ENCODE measurements at places on chromosomes 11 and 22.

GRCh38 chr11:126322996-126323395, 19.1 kb downstream of the DCPS start:
- peaks cover 23% of the 10 kb centered on the region for H3K4me1 ChIP-seq
- no peak overlapping the region for H3K27ac ChIP-seq
- no peak overlapping the region for H3K4me3 ChIP-seq

DNA sequence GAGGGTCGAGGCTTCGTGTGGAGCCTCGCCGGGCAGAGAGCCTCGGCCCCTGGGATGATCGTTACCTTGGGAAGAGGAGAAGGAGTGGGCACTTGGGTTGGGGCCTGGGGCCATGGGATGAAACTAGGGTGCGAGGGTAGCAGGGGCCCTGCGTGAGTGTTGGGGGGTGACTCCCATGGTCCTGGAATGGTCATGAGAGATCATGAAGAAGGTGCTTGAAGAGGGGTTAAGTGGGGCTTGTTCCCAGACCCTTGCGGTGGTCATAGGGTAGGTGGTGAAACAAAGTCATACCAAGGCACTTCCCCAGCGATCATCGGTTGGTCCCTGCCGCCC, 284 bp downstream of the CCS start:
- no peaks in the 10 kb centered on the region for H3K36me3 ChIP-seq
- H3K27ac ChIP-seq: peak overlapping the region; percentile 96
- H3K4me1 ChIP-seq: peaks cover 28% of the 10 kb centered on the region
- peaks cover 6% of the 10 kb centered on the region for H3K27me3 ChIP-seq
- DNase-seq: no peak

- H3K4me1 ChIP-seq: peaks cover 39% of the 10 kb centered on the region
- H3K4me3 ChIP-seq: no peak overlapping the region
- H3K36me3 ChIP-seq: peaks cover 64% of the 10 kb centered on the region
- no peaks in the 10 kb centered on the region for H3K27me3 ChIP-seq
Measured at GRCh38 chr11:128776069-128776423, 82.2 kb downstream of the FLI1 start.

DNA sequence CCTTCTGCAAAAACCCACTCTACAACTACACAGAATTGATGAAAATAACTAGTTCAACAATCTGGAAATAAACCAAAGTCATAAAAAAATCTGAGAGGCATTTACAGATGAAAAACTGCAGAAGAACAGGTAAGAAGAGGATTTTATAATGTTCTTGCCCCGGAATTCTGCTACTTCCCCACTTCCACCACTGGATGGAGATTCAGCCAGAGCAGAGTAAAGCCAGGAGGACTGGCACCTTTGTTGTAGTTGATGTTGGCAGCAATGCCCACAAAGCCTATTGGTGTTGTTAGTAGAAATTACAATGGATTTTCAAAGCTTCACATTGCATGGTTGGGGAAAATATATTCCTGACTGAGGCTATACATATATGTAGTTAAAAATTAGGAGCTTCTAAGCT, 640.2 kb downstream of the LRRC4C start:
- DNase-seq: no peak
- H3K27me3 ChIP-seq: no peaks in the 10 kb centered on the region
- H3K4me3 ChIP-seq: no peak overlapping the region
- no peaks in the 10 kb centered on the region for H3K36me3 ChIP-seq
- H3K4me1 ChIP-seq: no peaks in the 10 kb centered on the region
- no peak overlapping the region for H3K27ac ChIP-seq

- no peak overlapping the region for H3K4me3 ChIP-seq
- peaks cover 20% of the 10 kb centered on the region for H3K27me3 ChIP-seq
- no peaks in the 10 kb centered on the region for H3K36me3 ChIP-seq
- no peak overlapping the region for H3K27ac ChIP-seq
Measured at GRCh38 chr11:117583063-117583801, 213.8 kb downstream of the DSCAML1 start.

DNA sequence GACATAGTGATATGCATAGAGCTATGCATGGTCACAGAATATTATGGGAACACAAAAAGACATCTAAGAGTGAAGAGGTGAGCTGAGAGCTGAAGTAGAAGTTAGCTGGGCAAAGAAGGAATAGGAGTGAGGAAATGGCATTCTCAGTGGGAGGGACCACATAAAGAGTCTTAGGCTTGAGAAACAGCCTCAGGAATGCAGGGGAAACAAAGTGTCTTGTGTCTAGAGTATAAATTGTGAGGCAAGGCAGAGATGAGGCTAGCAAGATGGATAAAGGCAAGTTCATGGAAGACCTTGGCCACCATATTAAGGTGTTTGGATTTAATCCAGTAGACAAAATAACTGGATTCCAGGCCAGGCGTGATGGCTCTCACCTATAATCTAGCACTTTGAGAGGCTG, 40.6 kb upstream of the CRTAM start:
- no peaks in the 10 kb centered on the region for H3K27me3 ChIP-seq
- H3K4me3 ChIP-seq: no peak overlapping the region
- H3K4me1 ChIP-seq: peaks cover 3% of the 10 kb centered on the region
- no peak for DNase-seq

- H3K4me3 ChIP-seq: peak within 1 kb of the TSS; percentile 91
- peaks cover 7% of the 10 kb centered on the region for H3K27me3 ChIP-seq
- H3K4me1 ChIP-seq: peaks cover 37% of the 10 kb centered on the region
- H3K27ac ChIP-seq: peak within 1 kb of the TSS; percentile 88
- DNase-seq: peak; percentile 80
Measured at GRCh38 chr22:45671783-45672563, at the start of gene ATXN10. ATXN10 (plus strand) TSS chr22:45671834; CDS start chr22:45672064, 230 bp downstream.

DNA sequence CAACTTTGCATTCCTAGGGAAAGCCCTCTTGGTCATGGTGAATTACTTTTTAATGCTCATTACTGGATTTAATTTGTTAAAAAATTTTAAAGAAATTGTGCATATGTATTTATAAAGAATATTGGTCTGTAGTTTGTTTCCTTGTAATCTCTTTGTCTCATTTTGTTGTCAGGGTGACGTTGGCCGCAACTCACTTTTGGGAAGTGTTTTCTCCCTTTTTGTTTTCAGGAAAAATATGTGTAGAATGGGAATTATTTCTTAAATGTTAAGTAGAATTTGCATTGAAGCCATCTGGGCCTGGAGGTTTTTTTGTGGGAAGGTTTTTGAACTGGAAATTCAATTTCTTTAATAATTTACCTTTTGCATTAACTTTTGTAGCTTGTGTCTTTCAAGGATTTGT, 149.1 kb downstream of the UVRAG start:
- H3K36me3 ChIP-seq: peaks cover 3% of the 10 kb centered on the region
- H3K4me3 ChIP-seq: no peak overlapping the region
- no peaks in the 10 kb centered on the region for H3K27me3 ChIP-seq
- H3K27ac ChIP-seq: no peak overlapping the region
- peaks cover 8% of the 10 kb centered on the region for H3K4me1 ChIP-seq

DNA sequence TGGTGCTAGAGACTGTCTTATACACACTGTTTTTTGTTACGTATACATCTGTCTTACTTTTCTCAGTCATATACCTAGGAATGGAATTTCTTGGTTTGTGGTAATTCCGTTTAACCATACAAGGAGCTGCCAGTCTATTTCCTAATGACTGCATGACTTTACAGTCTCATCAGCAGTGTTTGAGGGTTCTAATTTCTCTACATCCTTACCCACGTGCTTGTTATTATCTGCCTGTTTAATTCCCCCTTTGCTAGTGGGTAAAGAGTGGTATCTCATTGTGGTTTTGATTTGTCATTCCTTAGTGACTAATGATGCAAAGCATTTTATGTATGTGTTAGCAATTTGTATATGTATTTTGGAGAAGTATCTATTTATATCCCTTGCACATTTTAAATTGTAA, 1008.0 kb downstream of the FAM181B start:
- peaks cover 2% of the 10 kb centered on the region for H3K27me3 ChIP-seq
- H3K36me3 ChIP-seq: no peaks in the 10 kb centered on the region
- H3K4me1 ChIP-seq: no peaks in the 10 kb centered on the region
- H3K27ac ChIP-seq: no peak overlapping the region
- DNase-seq: no peak
- H3K4me3 ChIP-seq: no peak overlapping the region

DNA sequence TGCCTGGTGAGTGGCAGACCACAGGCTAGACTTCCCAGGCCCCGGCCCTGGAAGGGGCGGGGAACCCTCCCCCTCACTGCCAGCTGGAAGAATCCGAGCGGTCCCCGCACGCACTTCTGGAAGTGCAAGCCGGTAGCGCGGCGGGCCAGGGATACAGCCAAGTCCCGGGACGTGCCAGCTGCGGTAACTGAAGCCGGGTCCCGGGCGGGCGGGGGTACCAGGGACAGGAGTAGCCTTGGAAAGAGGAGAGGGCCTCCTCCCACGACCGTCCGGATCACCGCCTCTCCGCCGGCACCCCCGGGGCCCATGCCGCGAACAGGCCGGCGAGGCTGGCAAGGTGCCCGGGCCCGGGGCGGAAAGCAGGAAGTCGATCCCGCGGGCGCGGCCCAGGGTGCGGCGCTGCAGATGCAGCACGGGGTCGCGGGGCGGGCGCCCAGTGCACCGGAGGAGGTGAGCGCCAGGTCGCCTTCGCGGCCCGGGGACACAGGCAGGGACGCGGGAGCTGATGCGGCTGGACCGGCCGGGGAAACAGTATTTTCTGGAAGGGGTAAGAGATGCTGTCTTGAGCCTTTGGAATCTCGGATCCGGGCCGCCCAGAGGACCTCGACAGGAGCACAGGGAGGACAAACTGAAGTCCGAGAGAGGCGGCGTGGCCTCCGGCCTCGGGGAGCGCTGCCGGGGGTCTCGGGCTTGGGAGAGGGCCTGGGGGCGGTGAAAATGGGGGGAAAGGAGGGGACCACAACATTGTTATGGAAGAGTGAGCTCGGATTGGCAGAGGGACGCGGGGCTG, 783 bp upstream of the SLC35C1 start:
- peaks cover 10% of the 10 kb centered on the region for H3K36me3 ChIP-seq
- no peaks in the 10 kb centered on the region for H3K27me3 ChIP-seq
- DNase-seq: peak; percentile 74
- H3K27ac ChIP-seq: peak overlapping the region; percentile 93
- H3K4me3 ChIP-seq: peak overlapping the region; percentile 88

DNA sequence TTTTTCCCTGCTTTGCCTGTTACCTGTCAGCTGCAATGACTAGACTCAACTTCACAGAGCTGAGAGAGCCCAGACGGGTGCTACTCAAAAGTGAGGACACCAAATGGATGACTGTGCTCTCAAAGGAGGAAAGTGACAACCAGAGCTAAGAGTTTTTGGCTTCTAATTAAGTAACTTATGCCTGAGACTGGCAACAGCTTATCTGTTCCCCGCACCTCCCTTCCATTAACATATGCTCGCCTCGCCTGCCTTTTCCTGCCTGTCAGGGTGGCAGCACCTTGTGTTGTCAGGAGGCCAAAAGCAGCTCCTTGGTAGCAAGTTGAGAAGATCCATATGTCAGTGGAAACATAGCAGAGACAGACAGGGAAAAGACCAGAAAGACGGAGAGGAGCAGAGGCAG, 573.9 kb upstream of the KIRREL3 start:
- H3K36me3 ChIP-seq: no peaks in the 10 kb centered on the region
- H3K4me3 ChIP-seq: no peak overlapping the region
- no peaks in the 10 kb centered on the region for H3K4me1 ChIP-seq
- no peak for DNase-seq
- no peak overlapping the region for H3K27ac ChIP-seq

- H3K27ac ChIP-seq: no peak overlapping the region
- H3K4me1 ChIP-seq: peaks cover 13% of the 10 kb centered on the region
- no peak for DNase-seq
- peaks cover 14% of the 10 kb centered on the region for H3K27me3 ChIP-seq
Measured at GRCh38 chr22:19620742-19621371, 93.4 kb upstream of the SEPTIN5 start.

DNA sequence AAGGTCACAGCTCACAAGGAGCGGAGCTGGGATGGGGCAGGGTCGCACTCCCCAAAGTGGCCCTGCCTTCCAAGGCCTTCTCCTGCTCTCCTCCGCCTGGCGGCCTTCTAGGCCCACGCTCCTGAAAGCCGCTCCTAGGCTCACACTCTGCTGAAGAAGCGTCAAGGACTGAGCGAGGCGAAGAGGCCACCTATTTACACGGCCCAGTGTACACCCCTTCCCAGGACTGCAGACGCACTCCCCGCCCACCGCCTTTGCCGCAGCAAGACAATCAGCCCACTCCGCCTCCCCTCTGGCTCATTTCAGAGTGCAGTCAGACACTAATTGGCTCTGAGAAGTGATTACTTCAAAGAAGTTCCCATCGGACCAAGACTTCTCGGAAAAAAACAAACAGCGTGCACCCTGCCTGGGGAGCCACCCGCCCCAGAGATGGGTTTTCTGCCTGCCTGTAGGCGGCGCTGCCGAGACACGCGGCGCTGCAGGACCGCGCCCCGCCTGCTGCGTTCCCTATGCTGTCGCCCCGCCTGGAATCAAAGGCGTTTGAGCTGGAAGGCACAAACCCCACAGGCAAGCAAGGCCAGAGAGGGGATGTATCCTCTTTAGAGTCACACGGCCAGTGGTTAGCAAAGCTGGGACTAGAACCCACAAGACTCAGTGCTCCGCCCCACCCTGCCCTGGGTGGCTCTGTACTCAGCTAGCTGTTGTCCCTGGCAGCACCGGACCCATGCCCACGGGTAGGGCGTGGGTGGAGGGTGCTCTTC, 414.8 kb downstream of the BUD13 start:
- DNase-seq: no peak
- H3K27me3 ChIP-seq: no peaks in the 10 kb centered on the region
- H3K27ac ChIP-seq: no peak overlapping the region
- no peaks in the 10 kb centered on the region for H3K4me1 ChIP-seq

DNA sequence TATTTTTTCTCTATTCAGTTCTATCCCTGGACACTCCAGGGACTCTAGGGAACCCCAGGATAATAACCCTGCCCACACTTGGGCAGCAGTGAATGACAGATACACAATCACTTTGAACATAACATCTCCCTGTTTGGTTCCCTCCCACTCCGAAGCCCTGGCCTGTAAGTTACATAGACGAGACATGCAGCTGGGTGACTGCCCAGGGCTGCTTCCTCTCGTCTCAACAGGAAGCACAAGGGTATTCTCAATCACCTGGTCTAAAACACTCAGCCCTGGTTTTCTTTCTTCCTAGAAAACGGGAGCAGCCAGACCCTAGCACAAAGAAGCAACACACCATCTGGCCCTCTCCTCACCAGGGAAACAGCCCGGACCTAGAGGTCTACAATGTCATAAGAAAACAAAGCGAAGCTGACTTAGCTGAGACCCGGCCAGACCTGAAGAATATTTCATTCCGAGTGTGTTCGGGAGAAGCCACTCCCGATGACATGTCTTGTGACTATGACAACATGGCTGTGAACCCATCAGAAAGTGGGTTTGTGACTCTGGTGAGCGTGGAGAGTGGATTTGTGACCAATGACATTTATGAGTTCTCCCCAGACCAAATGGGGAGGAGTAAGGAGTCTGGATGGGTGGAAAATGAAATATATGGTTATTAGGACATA, 19.4 kb downstream of the LAYN start:
- H3K4me1 ChIP-seq: no peaks in the 10 kb centered on the region
- H3K36me3 ChIP-seq: peaks cover 3% of the 10 kb centered on the region
- H3K27ac ChIP-seq: no peak overlapping the region
- no peak overlapping the region for H3K4me3 ChIP-seq
